Astrocyte of the cerebellum (primary cell): ENCODE measurements at places on chromosomes 7 and 10.

GRCh38 chr10:107978455-107978854, 813.9 kb upstream of the SORCS1 start:
- DNase-seq: no peak

DNA sequence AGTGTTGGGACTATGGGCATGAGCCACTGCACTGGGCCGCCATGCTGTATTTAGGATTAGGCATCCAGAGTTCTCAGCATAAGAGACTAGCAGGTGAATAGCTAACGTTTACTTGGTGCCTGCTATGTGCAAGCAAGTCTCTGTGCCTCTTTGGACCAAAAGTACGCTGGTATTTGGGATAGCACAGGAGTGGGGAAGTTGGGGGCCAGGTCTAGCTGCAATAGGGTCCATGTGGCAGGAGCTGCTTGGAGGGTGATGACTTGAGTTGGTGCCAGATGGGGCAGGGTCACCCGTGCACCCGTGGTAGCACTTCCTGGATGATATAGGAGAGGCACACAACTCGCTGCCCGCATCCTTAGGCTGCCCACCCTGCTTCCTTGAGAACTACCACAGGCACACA, 22.4 kb downstream of the NACAD start:
- no peak for DNase-seq

- DNase-seq: no peak
Measured at GRCh38 chr10:128539510-128540127, 413.4 kb upstream of the MKI67 start.

DNA sequence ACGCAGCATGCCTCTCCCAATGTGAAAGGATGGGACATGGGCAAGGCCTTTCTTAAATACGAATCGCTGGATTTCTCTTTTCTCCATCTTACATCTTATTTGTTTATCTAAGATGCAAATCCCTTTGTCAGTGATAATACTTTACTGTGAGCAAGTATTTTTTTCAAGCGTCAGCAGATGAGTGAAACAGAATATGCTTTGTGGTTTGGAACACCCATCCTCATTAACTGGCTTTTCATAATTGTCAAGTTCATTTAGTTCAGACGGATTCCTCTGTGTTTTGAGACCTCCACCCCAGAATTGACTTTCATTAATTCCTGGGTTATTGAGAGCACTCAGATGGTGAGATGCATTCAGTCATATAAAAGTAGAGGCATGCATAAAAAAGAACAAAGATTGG, 149.8 kb downstream of the NSUN6 start:
- no peak for DNase-seq

DNA sequence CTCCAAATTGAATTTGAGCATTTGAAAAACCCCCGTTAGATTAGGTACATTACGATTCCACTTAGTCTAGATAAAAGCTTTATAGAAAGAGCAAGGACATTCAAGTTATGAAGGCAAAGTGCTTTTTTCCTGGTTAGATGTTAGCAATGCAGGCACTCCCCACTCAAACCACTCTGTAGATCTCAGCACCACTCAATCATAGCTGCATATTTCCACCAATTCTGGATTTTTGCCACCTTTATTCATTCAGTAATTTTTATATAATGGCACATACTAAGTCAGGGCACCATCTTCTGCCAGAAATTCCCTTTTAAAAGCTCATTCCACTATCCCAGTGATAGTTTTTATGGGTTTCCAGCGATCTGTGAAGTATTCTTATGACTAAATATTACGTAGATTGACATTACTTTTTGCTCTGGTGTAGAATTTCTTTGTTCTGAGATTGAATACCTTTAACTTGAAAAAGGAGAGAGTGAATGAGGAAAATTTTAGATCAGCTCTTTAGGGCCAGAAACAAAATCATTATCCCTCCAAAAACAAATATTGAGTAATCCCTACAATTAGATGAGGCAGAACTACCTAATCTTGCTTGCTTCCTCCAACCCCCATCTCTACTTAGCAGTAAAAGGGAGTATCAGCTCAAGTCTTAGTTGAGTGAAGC, 51.6 kb downstream of the RNLS start:
- DNase-seq: no peak

GRCh38 chr7:127383123-127383835, 9.2 kb downstream of the ZNF800 start:
- DNase-seq: no peak
